ENCODE measurements at places on chromosomes 4 and X.
A peak's percentile ranks its signal among the peaks of the same experiment; 100 is the strongest.

- no peak for DNase-seq
These were observed 54.4 kb downstream of the CBR4 start for GRCh38 chr4:168955674-168956073.

GRCh38 chr4:124152132-124152531, 560.4 kb downstream of the ANKRD50 start:
- DNase-seq: no peak

GRCh38 chr4:121392426-121393086, 11.7 kb upstream of the QRFPR start:
- DNase-seq: no peak

DNA sequence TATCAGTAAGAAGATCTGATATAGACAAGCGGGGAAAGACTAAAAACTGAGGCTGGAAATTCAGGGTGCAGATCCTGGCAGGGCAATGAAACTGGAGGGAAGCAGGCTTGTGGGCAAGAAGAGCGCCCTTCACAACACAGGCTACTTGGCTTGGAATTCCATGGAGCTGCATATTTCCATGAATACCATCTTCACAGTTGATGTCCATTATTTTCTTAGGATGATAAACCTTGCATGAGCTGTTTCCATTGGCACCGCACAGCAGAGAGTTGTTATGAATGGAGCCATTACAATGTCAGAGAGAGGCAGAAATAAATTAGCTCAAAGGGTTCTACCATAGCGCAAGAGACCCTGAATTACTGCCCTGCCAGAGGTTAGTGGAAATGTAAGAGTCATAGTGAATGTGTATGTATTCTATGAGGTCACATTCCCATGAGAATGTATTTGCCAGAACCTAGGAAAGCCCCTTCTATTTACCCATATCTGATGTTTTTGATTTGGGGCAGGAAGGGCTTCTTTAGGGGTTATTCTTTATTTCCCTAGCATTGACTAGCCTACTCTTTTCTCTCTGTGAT, 215.6 kb downstream of the PALLD start:
- no peak for DNase-seq

GRCh38 chr4:183599284-183599683, 59.7 kb downstream of the RWDD4 start:
- DNase-seq: no peak

DNA sequence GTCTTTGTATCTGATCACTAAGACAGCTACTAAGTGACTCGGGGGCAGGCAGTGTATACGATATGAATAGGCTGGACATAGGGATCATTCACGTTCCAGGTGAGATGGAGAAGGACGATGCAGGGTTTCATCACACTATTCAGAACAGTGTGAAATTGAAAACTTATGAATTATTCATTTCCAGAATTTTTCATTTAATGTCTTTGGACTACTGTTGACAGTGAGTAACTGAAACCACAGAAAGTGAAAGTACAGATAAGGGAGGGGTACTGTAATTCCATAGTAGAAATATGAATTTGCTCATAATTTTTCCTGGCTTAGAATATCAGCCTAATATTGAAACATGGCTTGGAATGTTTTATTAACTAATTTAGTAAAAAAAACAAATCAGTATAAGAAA, 24.4 kb downstream of the TMEM144 start:
- DNase-seq: no peak

- no peak for DNase-seq
These were observed 117.2 kb downstream of the TEX13C start for GRCh38 chrX:125436855-125437254.

DNA sequence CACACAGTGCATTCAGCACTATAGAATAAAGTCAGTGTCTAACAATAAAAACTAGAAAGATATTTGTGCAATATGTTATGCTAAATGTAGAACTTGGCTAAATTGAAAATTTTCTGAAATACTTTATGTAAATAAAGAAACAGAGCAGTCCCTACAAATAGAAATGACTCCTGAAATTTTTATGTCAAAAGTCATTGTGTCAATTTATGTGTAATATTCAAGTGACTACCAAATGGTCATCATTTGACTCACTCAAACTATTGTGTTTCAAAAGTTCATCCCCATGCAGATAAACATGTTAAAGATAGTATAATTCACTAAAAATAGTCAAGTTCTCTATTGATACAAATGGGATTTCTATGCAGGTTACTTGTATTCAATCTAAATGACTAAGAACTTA, 17.9 kb downstream of the LRBA start:
- DNase-seq: no peak

DNA sequence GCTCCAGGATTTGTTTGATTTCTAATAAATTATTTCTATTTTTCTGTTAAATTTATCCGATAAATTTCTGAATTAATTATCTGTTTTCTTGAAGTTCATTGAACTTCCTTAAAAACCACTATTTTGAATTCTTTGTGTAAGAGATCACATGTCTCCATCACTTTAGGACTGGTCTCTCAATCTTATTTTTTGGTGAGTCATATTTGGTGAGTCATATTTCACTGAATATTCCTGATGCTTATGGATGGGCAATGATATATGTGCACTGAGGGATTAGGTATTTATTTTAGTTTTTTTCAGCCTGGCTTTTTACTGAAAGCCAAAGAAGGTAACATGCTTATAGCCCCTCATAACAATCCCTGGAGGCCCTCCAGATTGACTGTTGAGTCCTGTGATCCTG, 48.5 kb upstream of the IL15 start:
- no peak for DNase-seq

DNA sequence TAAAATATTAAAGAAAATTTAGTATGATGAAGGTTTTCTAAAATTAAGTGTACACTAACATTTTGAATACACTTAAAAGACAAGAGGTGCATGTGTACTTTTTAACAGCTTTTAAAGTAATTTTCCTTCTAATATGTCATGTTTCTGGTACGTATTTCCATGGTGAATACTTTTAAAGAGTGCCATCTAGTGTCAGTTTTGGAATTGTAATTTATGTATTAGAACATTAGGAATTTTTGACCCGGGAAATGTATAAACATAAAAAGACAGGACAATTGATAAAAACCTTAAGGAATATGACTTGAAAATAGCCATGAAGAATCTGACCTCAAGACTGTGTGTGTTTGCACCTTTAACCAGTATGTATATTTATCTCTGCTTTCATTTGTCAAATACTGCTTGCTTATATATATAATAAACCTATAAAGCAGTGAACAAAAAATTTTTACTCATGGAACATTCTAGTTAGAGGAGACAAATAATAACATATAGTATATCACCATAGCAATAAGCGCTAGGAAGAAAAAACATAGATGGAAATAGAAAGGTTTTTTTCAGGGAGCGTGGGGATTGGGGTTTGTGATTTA, 7.2 kb downstream of the GSTCD start:
- no peak for DNase-seq

GRCh38 chr4:37244583-37245390, at the start of gene NWD2:
Gene NWD2, plus strand, starts transcription at chr4:37244743. Its CDS starts 325 bp downstream, at chr4:37245068.
- DNase-seq: no peak

DNA sequence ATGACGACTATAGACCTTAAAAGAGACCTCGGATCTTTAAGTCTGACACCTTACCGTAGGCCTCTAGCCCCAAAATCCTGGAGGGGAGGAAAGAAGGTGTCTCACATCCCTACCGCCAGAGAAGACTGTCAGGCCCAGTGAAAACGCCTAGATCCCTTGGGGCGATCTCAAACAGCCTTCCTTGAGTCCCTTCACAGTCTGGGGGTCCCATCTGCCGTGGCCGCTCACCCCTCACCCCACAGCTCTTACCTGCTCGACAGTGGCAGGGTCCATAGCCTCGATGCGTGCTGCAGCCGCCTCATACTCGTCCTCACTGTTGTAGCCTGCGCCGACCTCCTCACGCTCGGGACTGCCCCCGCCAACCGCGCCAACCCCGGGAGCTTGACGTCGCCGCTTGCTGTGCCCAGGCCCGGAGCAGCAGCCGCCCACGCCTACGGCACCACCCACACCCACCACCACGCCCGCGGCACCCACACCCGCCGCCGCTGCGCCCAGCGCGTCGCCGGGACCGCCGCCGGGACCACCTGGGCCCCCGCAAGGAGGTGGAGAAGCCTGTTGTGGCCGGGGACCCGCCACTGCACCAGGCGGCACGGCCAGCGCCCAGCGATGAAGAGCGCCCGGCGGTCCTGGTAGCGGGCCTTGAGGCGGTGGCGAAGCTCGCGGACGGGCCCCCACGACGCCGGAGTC, 536 bp downstream of the OTUD5 start:
- no peak for DNase-seq

- no peak for DNase-seq
These were observed 37.9 kb upstream of the NKAP start for GRCh38 chrX:119981286-119982070.

DNA sequence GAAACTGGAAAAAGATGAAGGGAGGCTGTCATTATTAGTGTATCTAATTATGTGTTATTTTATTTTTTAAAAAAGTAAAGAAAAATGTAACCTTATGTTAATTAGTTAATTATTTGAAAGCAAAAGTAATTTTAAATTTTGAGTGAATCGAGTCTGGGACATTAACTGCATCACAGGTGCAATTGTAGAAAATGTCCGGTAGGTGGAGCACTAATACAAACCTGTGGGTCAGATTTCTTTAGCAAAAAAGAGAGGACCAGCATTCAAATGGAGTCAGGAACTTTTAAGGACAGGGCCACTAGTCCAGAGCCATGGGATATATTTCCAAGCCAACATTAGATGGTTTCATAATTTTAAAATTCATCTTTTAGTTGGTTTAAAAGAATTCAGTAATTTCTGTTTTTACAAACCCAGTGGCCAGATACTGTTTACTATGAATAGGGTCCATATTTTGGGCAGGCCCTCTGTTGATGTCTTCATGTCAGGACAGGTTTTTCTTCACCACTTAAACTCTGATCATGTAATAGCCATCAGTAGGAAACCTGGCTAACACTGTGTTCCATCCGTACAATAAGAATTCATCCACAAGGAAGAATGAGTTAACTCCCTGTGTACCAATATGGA, 27.2 kb downstream of the BST1 start:
- peak; percentile 26 for DNase-seq

DNA sequence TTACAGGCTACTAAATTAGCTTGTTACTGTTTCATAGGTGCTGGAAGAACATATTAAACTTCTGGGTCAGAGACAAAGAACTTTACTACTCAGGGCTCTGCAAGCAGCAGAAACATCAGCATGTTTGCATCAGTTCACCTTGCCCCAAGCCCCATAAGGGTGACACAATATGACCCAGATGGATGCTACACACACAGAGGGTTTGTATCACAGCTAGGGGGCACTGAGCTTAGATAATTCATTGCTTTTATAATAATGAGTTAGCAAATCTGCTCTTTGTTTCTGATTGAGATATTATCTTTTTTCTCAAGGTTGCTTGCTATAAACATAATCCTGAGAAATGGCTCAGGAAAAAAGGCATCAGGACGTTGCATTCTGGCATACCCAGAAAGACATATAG, 4.8 kb upstream of the SYNPO2 start:
- DNase-seq: no peak

DNA sequence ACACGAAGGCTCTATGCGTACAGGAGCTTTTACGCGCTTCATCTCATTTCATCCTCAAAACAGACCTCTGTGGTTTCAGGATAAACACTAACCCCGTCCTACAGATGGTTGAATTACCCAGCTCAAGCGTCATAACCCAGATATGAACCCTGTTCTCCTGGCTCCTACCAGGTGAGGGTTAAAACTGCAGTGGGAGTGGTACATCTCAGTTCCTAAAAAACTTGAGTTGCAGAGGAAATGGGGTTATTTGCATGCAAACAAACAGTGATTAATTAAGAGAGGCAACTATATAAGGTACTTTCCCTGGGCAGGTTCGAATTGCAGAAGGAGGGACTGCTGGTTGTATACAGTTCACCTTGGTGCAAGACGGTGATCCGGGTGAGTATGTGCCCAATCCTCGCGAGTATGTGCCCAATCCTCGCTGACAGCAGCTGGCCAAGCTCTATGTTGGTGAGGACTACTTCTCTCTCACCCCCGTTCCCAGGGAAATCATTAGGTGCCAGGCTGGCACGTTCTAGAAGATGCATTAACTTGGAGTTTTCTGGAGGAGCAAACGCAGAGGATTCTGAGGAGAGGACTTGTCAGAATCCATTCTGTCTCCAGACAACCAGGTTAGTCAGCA, 72.6 kb downstream of the FHDC1 start:
- no peak for DNase-seq

DNA sequence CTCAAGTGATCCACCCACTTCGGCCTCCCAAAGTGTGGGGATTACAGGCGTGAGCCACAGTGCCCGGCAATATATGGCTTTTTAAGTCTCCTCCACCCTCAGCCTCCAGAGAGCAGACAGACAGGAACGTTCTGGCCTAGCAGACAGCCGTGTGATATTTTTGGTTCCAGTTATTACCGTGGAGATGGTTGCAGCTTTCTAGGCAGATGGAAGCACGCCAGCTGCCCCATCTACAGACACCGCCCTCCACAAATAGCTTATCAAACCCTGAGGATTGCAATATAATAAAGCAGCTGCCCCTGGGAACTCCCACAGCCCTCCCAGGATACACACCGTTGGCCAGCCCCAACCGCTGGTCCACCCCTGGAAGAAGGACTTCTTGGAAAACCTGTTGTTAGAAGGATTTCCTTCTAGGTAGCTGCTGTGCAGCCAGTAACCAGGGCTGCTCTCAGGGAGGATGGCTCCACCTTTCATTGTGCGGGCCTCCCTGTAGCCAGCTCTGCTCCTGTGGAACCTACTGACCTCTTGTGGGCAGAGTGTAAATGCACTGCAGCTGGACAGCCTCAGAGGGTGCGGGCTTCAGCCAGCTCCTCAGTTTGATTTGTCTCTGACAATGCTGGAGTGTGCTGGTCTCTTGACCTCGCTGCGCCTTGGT, 44.0 kb downstream of the SLC25A5 start:
- no peak for DNase-seq

- no peak for DNase-seq
These were observed 677.1 kb downstream of the ADGRL3 start for GRCh38 chr4:61877266-61877665.

- no peak for DNase-seq
These were observed 129.6 kb upstream of the NUDT6 start for GRCh38 chr4:123052007-123052406.

- DNase-seq: no peak
These were observed 77.1 kb downstream of the CNOT6L start for GRCh38 chr4:77742054-77742453.

- no peak for DNase-seq
These were observed 8.2 kb upstream of the ABCG2 start for GRCh38 chr4:88166608-88167007.

GRCh38 chrX:48520976-48521352, 644 bp upstream of the EBP start:
- DNase-seq: no peak

DNA sequence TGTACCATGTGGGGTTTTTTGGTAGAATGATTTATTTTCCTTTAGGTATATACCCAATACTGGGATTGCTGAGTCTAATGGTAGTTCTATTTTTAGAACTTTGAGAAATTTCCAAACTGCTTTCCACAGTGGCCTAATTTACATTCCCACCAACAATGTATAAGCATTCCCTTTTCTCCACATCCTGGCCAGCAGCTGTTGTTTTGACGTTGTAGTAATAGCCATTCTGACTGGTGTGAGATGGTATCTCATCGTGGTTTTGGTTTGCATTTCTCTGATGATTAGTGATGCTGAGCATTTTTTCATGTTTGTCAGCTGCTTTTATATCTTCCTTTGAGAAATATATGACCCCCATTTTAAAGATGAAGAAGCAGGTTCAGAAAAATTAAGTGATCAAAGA, 153.7 kb downstream of the CBR4 start:
- no peak for DNase-seq

Measured in activated CD4-positive, alpha-beta T cell treated with anti-CD3 and anti-CD28 coated beads, Interleukin-2, amount 50 U/mL, for 24 hours (primary cell).